ENCODE measurements at places on chromosomes 6 and 20.

DNA sequence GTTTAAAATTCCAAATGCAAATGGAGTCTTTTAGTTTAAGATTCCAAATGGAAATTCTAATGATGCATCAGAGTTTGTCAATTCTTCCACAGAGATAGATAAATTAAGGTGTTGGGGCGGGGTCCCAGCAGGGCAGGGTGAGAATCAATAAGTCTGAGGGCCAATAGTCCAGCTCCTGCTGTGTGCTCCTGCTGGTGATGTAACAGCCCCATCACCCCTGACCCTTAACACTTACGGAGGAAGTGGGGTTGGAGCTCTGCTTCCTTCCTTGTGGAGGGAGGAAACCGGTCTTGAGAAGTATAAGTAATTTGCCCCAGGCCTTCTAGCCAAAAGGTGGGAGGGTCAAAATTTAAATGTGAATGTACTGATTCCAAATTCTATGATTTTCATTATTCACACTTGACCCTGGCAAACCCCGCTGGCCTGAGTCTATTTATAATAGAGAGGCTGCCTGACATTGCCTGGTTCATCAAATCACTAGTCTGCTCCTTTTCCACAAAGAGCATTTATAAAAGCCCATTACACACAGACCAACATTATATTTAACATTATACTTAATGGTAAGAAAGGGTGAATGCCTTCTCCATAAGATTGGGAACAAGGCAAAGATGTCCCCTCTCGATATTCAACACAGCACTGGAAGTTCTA is 17.2 kb downstream of the ZBTB2 start:
- no peak for DNase-seq

GRCh38 chr20:60054716-60055634 is 96.8 kb downstream of the CDH26 start:
- DNase-seq, result no peak

DNA sequence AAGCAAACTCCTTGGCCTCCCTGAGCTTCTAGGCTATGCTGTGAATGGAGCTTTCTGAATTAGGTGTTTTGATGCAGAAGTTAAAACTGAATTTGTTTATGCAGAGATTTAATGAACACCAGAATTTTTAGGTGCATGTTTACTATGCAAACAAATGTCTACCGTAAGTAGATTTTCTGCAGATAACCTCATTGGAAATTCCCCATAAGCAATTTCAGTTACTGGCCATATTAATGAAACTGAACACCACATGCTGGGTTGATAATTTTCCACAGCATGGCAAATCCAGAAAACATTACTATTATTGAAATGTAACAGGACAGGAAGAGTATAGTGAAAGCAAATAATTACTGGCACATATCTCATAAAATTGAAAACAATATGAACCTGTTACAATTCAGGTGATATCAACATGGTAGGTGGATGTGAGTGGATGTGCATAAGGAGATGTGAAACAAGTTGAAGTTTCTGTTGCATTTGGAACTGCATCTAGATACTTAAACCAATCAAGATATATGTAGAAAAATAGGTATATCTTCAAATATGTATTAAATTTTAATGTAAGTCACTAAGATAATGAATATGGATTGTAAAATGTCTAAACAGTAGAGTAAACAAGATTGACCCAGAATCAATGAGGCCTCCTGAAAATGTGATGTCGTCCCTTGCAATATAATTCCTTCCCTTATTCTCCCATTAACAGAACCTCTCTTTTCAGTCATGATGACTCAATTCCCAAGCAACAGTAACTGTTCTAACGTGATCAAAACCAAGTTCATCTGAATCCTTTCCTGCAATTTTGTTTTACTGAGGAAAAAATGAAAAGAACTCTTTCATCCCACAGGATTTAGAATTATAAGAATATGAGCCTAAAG is 11.0 kb downstream of the PTCHD4 start:
- no peak for DNase-seq

GRCh38 chr20:39658662-39659409 is 696.7 kb downstream of the DHX35 start:
- no peak for DNase-seq

DNA sequence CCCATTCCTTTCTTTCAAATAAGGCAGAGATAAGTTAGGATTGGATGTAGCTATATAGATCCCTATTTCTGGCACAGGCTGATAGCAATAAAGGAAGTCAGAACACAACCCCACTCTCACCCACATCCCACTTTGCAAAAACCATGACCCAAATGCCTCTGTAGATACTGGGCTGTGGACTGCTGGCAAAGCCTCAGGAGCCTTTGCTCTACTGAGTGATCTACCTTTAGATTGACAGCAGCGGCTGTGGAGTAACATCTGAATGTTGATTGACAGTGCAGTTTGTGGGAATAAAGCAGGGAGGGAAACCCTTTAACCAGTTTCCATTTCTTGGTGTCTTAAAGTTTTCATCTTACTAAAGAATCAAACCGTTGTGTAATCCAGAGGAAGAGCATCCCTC is 6.7 kb upstream of the TMEM30A start:
- DNase-seq, result no peak

- no peak for DNase-seq
Observed at GRCh38 chr6:66605971-66606370, 898.9 kb upstream of the EYS start.

DNA sequence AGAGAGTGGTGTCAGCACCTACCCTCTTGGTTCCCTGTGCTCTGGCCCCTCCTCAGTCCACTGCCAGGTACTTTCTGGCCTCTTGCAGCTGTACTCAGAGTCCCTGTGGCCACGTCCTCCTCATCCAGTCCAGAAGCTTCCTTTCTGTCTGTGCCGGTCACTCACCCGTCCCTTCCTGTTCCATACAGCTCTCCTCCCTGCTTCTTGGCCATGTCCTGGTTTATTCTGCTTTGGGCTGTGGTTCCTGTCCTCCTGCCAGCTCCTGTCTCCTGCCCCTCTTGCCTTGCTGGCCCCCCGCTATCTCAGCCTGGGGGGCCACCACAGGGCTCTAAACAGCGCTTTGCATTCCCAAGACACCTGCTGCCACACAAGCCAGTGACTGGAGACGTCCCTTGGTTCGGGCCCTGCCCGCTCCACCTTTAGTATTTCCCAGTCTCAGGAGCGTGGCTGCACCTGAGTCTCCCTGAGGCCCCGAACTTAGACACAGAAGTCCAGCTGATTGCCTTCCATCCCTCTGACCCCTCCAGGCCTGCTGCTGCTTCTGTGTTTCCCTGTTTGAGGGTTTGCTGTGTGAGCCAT is 15.5 kb upstream of the RBM38 start:
- no peak for DNase-seq

- DNase-seq, result no peak
Observed at GRCh38 chr6:155183095-155183494, 80.7 kb upstream of the CLDN20 start.

DNA sequence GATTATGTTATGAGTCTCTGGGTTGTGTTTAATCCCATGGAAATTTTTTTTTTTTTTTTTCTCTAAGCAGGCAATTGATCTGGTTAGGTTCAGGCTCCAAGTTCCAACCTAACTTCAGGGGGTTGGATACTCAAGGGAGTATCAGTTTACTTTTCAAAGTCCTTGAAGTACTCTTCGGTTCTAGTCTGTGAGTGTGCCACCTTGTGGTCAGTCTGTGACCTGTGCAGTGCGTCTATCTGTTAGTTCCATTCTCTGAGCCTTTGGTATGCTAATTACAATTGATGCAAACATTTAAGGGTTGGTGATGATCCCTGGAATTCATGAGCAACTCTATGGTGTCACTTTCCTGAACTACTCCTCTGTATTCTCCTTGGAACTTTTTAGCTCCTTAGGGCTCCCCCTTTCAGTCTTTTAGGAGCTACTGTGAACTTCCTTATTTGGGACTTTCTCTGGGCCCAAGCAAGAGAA is 342.0 kb downstream of the SOX4 start:
- DNase-seq, result no peak

DNA sequence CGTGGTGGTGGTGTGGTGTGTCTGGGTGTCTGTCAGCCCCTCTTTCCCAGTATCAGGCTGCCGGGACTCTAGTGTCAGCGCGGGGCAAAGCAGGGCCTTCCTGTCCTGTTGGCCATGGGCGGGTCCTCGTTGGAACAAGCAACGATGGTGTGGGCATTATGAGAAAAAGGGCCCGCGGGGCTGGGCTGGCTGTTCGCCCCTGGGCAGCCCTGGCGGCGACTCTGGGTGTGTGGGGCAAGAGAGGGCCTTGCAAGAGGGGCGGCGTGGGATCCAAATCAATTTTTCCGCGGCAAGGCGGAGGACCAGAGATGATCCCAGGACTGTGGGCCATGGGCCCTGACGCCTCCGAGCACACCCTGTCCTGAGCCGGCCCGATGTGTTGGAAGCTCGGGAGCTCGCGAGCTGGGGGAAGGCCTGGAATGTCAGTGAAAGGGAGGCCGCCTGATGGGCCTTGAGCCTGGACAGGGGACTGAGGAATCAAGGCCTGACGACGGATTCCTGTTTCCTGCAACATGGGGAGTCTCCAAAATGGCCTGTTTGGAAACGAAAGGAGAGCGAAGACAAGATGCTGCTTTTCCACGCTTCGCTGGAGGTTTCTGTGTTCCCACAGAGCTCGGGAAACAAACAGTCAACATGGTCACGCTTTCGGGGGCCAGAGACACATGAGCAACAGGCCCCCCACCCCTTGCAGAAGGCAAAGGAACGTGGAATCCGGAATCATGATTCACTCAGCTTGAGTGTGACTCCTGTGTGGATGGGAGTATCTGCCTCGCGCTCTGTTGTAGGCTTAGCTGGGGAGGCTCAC is 364.7 kb upstream of the DEFB115 start:
- DNase-seq, result no peak
